Panc1 (cell line): ENCODE measurements at places on chromosomes 3 and 15. TPM values are rescaled to one million over a fixed set of nuclear protein-coding genes. Genes with fewer than 3 reads are reported as not detected.

FBXL22 gene
- total RNA-seq: 0.54 TPM

MST1 gene
- 14.0 TPM for total RNA-seq

DNA sequence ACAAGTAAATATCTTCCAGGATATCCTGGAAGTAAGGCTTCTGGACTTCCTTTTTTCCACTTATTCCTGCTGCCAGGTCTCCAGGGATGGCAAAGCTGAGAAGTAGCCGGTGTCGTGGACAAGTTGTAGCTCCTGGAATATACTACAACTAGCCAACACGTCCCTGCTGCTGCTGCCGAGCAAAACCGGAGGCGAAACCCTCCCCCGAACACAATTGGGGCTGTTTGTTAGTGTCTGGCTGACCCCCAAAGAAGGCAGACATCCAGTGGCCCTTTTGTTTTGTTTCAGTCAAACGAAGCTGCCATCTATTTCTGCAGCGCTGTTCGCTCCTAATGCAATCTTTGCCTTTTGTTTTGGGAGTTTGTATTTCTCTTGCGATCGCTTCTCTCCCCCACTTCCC, 45.3 kb upstream of the EIF5A2 start:
- H3K27me3 ChIP-seq: no peaks in the 10 kb centered on the region
- no peaks in the 10 kb centered on the region for H3K4me1 ChIP-seq
- no peak for DNase-seq
- no peaks in the 10 kb centered on the region for H3K36me3 ChIP-seq

DNA sequence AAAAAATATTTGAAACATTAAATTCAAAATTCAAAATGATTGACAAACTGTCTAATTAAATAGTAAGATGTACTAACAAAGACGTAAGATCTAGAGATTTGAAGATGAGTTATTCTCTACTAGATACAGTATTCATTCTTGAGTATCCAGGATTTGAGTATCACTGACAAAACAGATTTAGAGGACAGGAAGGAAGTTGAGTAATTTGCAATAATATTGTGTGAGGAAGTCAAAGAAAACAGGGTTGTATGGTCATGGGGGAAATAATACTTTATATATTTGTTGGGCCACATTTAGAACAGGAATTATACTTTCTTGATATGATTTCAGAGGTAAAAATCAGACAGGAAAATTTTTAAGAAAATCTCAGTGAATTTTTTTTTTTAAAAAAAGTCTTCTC, 393.1 kb upstream of the CDIN1 start:
- H3K27ac ChIP-seq: no peak overlapping the region
- no peaks in the 10 kb centered on the region for H3K27me3 ChIP-seq
- H3K36me3 ChIP-seq: no peaks in the 10 kb centered on the region
- DNase-seq: no peak

DNA sequence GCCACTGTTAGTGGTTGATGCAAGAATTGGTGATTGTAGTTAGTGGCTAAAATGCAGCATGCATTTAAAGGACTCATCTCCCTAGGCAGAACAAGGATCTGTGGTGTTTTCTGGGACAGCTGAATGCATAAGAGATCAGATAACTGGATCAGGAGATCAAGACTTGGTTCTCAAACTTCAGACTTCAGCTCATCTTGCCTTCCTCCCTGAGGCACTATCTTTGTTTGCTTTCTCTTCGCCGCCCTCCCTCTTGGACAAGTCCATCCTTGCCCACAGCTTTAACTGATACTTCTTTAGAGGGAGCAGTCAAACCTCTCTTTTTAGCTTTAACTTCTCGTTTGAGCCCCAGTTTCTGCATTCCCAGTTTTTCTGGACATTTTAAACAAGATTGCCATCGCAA, 195.4 kb upstream of the TPRG1 start:
- no peak overlapping the region for H3K4me3 ChIP-seq
- no peaks in the 10 kb centered on the region for H3K4me1 ChIP-seq
- H3K27me3 ChIP-seq: peaks cover 18% of the 10 kb centered on the region; the same call in 1 of the 2 replicates
- no peaks in the 10 kb centered on the region for H3K36me3 ChIP-seq
- no peak overlapping the region for H3K27ac ChIP-seq

- H3K36me3 ChIP-seq: peaks cover 3% of the 10 kb centered on the region; the same call in 1 of the 2 replicates
- no peak overlapping the region for H3K4me3 ChIP-seq
- no peak overlapping the region for H3K27ac ChIP-seq
These were observed 26.9 kb downstream of the PHC3 start for GRCh38 chr3:170154569-170155143.

GRCh38 chr3:134879990-134880389, 84.9 kb downstream of the EPHB1 start:
- no peak for DNase-seq
- peaks cover 7% of the 10 kb centered on the region for H3K27me3 ChIP-seq
- no peak overlapping the region for H3K27ac ChIP-seq
- H3K4me1 ChIP-seq: no peaks in the 10 kb centered on the region
- no peak overlapping the region for H3K4me3 ChIP-seq

DNA sequence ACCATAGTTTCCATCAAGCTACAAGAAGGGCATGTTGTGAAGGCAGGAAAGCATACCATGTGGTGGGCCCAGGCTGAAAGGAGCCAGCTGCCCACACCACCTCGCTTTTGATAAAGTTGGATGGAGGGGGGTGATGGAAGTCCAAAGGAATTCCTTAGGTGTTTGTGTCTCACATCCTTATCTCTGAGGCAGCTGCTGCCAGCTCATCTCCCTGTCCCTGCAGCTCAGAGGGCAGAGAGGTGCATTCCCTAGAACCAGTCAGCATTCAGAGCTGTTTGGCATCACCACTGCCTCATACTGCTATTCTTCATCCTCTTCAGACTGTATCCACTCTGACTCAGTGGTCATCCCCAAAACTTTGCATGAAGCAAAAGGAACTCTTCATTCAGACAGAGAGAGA, 141.5 kb upstream of the BFSP2 start:
- no peak for DNase-seq
- H3K36me3 ChIP-seq: no peaks in the 10 kb centered on the region
- no peaks in the 10 kb centered on the region for H3K4me1 ChIP-seq
- no peak overlapping the region for H3K27ac ChIP-seq
- no peak overlapping the region for H3K4me3 ChIP-seq
- peaks cover 6% of the 10 kb centered on the region; the same call in 1 of the 2 replicates for H3K27me3 ChIP-seq

- H3K27me3 ChIP-seq: peaks cover 2% of the 10 kb centered on the region; the same call in 1 of the 2 replicates
- no peak for DNase-seq
These were observed 193.0 kb downstream of the ATP10A start for GRCh38 chr15:25670025-25670554.

GRCh38 chr3:159266779-159267178, 464.9 kb downstream of the MFSD1 start:
- no peaks in the 10 kb centered on the region for H3K36me3 ChIP-seq
- H3K4me1 ChIP-seq: peaks cover 2% of the 10 kb centered on the region; the same call in 1 of the 2 replicates
- H3K27me3 ChIP-seq: peaks cover 2% of the 10 kb centered on the region; the same call in 1 of the 2 replicates

- H3K36me3 ChIP-seq: no peaks in the 10 kb centered on the region
- H3K4me3 ChIP-seq: no peak overlapping the region
- H3K27me3 ChIP-seq: no peaks in the 10 kb centered on the region
These were observed 13.5 kb upstream of the AADAC start for GRCh38 chr3:151800431-151800830.

DNA sequence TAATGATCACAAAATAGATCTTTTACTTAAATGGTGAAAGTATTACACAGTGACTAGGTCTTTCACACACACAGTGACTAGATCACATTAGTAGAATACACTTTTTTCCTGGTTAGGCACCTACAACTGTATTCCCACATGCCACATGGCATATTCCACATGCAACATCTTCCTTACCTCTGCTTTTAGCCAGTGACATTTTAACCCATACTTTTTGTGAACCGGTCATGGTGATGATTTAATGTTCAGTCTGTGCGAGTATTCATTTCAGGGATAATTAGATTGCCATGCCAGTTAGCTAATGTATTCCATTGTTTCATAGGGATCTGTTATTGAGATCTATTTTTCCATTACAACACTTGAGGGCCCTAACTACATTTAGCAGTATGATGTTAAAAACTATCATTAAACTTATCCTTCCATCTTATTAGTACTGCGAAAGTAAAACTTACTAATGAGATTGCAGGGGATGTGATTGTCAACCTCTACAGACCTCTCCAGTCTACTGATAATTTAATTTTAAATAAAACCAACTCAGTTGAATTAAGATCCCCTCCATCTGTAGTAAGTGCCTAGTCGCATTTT, 28.3 kb downstream of the TSEN2 start:
- no peaks in the 10 kb centered on the region for H3K36me3 ChIP-seq
- H3K27ac ChIP-seq: no peak overlapping the region
- no peaks in the 10 kb centered on the region for H3K27me3 ChIP-seq
- DNase-seq: no peak

DNA sequence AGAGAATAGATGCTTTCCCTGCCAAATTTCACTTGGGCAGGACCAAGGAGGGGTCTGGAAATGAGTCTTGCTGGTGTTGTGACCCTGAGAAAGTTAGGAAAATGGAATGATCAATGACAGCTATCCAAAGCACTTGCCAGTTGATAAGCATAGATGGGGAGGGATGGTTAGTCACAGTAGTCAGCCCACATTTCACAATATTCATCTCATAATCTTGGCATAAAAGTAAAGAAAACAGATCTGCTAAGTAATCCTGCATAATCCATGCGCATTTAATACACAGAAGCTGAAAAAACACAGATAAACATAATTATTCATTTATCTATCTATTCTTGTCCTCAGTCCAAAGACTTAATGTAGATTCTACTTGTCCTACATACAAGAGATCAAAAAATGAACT, 184.1 kb downstream of the ZIC4 start:
- H3K4me1 ChIP-seq: no peaks in the 10 kb centered on the region
- no peak overlapping the region for H3K27ac ChIP-seq

DNA sequence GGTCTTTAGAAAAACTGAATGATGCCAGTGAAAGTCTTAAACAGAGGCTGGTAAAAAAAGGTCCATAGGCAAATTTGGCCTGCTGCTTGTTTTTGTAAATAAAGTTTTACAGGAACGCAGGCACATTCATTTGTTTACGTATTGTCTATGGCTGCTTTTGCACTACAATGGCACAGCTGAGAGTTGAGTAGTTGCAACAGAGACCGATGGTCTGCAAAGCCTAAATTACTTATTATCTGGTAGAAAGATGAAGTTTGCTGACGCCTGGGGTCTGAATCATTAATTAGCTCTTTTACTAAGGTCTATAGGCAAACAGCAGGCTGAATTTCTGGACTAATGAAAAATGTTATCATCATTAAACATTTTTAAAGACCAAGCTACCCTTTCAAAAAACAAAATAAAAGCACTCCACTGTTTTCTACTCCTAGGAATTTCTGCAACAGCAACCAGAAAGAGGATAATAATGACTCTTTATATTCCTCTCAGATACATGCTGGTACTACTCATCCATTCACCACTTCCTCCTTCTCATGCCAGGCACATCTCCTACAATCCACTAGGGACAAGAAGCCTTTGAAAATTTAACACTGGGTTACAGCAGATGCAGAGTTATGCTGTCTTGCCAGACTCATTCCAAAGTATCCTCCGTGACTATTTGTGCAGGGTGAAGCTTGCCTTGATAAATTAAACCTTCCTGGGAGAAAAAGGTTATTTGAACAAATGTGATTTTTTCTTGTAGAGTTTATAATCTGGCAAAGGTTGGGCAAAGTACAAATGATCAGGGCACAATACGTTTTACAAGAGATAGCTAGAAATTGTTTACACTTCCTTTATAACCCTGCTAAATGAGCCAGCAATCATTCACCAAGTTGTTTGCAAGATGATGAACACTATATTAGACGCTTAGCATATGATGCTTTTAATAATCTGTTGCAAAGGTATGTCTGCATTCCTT, 6.0 kb downstream of the GATM start:
- no peaks in the 10 kb centered on the region for H3K36me3 ChIP-seq
- DNase-seq: no peak
- no peak overlapping the region for H3K4me3 ChIP-seq
- no peak overlapping the region for H3K27ac ChIP-seq
